ENCODE measurements at places on chromosomes 13 and 19.

DNA sequence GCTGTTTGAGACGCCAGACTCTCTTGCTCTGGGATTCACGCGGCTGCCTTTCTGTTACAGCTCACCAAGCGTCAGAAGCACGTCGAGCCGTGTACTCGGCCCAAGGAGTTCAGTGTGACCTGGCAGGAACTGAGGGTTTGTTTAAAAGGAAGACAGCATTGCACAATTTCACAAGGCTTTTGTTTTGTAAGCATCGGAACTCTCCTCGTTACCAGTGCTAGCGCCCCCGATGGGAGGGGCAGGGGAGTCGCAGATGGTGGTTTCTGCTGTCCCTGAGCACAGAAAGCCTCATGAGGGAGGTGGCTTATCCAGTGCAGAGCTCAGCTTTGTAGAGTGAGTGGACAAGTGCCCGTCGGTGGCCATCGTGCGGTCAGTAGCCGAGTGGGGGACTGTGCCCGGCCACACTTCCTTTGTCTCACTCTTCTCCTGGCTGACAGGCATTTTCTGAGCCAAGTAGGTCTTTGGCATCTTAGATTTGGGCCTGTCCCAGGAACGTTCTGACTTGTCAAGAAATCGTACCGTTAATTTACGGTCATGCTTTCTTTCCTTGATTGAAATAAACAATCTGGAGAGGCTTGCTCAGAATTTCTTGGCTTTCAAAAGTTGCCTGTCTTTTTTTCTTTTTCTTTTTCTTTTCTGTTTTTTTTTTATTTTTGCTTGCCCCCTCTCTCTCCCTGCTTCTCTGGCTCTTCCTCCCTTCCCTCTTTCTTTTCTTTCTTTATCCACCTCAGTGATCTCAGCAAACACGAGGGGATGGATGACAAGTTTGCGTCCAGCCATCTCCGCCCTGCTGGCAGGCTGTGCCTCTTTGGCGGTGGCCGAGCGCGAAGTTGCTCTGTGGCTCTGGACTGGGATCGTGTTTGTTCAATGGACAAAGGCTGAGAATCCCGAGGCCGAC, 7.7 kb downstream of the KDM4B start:
- DNase-seq, result peak; percentile 78

DNA sequence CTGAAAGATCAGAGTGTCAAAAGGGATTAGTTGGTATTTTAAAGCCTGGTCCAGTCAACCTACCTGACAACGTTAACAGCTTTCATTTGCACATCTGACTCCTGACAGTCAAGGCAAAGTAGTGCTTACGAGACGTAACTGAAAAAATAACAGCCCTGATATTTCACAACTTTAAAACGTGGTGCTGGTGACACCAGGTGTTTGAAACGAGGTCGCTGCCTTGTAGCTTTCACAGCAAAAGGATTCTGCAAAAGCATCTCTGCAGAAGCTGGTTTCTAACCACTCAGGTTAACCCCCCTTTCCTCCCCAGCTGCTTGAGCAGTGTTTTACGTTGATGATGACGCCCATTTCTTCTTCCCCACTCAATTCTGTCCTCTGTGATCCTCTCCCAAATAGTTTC, 23.3 kb downstream of the GGACT start:
- no peak for DNase-seq

GRCh38 chr13:37118016-37118415, 12.6 kb upstream of the CSNK1A1L start:
- DNase-seq, result no peak

GRCh38 chr13:71866335-71867130, 471 bp downstream of the DACH1 start:
- peak; percentile 60 for DNase-seq

- no peak for DNase-seq
These were observed 1.3 kb downstream of the KLK6 start for GRCh38 chr19:50967929-50968715.

- DNase-seq, result no peak
These were observed at the start of gene KLF16 for GRCh38 chr19:1863328-1863637. Gene KLF16, minus strand, starts transcription at chr19:1863579. Its CDS starts 82 bp downstream, at chr19:1863497.

DNA sequence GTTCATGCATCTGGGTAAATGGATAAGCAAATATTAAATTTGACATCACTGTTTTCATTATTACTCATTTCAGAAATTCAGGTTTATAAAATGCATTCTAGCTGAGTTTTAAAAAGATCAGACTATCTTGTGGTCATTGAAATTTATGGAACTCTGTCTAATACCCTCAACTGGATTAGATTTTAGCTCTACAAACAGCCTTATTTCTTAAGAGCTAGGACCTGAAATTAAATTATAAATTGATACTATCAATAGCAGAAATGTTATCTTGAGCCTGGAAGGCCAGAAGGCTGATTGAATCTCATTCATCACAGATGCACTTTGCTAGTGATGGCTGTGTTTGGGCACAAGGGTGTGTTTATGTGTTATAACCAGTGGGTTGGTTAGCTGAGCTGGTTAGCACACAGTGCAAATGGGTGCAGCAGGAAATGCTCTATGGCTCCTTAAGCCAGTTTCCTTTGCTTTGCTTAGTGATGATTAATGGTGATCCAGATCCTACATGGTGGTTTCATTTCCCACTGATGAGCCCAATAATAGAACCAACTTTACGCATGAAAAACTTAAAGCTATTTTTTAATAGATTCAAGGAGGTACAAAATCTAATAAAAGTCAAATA, 310.8 kb upstream of the KLF12 start:
- no peak for DNase-seq

GRCh38 chr13:111919286-111919685, 147.7 kb upstream of the SOX1 start:
- DNase-seq, result peak; percentile 9

GRCh38 chr13:85013006-85013405, 786.2 kb downstream of the SLITRK6 start:
- no peak for DNase-seq

GRCh38 chr13:35470671-35471661, 5.5 kb downstream of the MAB21L1 start:
- DNase-seq, result peak; percentile 80

Data from islet precursor cell (in vitro differentiated cells).